ENCODE measurements at places on chromosomes 11 and 22.

DNA sequence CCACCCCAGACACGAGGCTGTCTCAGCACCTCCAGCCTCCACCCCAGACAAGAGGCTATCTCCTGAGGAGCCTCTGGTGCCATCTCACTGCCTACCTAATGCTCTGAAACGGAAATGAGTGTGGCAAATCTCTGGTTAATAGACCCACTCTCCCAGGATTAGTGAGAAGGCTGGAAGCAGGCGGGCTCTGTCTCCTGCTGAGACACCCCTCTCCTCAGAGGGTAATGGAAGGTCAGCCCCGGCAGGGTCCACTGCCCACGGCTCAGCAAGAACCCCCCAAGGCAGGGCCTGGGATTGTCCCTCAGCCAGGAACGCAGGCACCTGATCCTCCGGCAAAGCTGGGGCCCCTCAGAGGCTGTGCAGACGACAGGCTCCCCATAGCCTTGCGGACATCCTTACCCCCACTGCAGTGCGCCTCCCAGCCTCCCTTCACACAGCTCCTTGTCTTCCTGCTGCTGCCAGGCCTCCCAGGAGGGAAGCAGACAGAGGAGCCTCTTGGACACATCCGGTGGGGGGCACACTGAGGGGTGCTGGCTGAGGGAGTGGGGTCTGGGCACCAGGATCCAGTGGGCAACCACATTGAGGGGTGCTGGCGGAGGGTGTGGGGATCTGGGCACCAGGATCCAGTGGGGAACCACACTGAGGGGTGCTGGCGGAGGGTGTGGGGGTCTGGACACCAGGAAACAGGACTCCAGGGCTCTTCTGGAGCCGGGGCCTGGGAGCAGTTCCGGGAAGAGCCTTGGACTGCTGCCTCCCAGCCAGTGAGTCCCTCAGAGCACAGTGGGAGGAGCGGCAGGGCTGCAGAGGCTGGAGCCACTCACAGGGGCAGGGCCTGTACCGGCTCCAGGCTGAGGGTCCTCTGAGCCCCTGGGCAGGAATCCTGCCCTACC, 13.1 kb downstream of the CHID1 start:
- DNase-seq, result no peak

- no peak for DNase-seq
These were observed 40.6 kb downstream of the RELT start for GRCh38 chr11:73416786-73417185.

- DNase-seq, result no peak
These were observed 34.8 kb downstream of the JHY start for GRCh38 chr11:122917311-122917710.

DNA sequence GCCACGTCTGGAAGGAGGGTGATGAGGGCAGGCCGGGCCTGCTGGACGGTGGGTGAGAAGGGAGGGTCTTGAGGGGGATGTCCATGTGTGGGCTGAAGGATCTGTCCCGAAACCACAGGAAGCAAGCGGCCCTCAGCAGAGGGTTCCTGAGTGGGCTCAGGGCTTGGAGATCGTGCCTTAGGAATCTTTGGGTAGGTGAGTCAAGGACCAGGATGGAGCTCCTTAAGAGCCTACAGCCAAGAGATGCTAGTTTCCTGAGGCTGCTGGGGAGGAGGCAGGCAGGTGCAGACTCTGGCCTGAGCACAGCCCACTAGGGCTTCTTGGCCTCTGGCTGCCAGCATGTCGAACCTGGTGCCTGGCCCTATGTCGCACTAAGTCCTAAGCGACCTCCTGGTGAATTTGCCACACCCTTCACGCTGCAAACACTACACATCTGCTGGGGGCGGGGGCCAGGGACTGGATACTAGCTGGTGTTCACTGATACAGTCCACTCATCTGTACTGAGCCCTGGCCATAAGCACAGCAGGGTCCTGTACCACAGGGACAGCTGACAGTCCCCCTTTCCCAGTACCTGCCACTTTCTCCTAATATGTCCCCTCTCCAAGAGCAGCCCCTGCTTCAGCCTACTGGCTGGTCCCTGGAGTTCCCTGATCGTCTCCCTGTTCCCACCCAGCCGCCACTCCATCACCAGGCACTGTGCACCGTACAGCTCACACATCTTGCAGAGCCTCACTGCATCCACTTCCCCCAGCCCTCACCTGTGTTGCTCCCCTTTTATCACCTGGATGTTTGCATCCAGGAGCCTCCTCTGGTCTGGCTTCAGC, 19.5 kb downstream of the GNAZ start:
- no peak for DNase-seq

- DNase-seq, result no peak
These were observed 72.9 kb upstream of the CD44 start for GRCh38 chr11:35066030-35066429.

DNA sequence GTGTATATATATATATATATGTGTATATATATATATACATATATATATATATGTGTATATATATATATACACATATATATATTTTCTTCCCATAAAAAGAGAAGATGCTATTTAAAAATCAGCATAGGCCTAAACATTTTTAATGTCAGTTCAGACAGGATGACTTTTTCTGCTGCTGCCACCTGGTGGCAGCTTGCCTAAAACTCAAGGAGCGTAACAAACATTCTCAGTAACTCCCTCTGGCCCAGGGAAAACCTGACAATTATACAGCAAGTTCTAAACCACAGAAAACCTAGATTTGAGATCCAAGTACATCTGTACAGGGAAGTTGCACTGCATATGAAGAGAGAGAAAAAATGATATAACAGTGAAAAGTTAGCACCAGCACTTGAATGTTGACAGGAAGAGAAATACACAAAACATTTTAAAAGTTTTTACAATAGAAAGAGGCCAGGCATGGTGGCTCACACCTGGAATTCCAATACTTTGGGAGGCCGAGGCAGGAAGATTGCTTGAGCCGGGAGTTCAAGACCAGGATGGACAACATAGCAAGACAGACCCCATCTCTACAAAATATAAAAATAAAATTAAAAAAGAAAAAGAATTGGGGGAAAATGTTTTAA, 16.6 kb downstream of the OR8A1 start:
- DNase-seq, result no peak

DNA sequence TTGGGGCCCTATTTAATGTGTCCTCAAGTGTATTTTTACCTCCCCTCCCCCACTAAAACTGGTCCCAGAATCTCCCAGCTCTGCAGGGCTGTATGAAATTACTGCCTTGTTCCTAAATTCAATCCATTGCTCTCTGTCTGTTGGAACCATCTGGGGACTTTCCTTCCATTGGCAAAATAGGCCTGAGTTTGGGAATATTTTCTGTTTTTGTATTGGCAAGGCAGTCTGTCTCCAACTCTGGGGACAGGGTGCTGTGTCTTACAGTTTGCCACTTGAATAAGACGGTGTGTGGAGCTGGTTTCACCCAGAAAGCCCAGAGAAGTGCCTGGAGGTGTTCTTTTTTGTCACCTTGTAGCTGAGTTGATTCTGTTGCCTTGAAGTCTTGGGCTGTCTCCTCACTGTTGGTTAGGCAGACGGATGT, 1.3 kb downstream of the PACS1 start:
- DNase-seq, result no peak

- DNase-seq, result no peak
These were observed 277.4 kb upstream of the NARS2 start for GRCh38 chr11:78851878-78852586.

- no peak for DNase-seq
These were observed 4.0 kb upstream of the SEC14L2 start for GRCh38 chr22:30392661-30393321.

DNA sequence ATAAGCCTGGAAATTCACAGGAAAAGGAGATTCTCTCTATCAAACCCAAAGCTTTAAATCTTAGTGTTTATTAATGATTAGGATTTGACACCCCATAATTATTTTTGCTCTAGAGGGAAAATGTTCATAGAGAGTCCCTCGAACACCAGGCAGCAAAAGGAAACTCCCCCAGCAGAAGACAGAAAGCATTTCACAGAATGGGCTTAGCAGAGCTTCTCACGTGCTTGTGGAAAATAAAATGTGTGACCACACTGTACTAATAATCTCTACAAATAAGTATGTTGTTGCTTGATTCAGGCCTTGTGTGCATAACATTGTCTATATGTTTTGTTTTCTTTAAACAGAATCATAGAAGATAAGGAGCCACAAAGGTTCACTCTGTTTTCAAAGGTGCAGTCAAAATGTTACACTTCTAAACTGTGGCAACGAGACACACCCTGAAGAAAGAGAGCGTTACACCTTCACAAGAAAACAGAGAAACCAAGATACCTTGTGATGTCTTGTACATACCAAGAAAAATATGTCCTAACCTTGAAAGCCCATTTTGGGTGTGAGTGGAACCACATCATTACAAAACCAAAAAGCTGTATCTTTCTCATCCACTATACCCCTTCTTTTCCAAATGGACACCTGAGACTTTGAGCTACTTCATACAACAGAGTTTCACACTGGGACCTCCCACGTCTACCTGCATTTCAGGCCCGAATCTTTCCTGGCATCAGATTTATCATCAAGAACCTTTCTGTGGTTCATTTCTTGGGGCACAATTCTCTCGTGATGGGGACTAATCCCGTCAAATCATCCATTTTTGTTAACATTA, 282.5 kb downstream of the ETS1 start:
- DNase-seq, result no peak

DNA sequence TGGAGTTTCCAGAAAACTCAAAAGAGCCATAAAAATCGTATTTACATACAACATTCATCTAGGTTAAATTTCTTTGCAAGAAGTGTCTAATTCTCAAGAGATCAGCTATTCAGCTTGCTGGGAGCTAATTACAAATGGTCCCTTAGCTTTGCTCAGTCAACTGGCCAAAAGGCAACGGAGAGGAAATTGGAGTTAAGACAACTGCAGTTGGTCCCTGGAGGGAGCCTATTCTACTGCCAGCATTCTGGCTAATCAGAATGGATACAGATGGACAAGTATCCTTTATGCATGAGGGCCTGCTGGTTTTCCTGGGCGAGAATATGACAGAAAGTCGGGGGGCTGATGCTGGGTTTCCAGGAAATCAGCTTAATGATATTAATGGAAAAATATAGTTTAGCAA, 45.5 kb downstream of the KCNJ1 start:
- no peak for DNase-seq

DNA sequence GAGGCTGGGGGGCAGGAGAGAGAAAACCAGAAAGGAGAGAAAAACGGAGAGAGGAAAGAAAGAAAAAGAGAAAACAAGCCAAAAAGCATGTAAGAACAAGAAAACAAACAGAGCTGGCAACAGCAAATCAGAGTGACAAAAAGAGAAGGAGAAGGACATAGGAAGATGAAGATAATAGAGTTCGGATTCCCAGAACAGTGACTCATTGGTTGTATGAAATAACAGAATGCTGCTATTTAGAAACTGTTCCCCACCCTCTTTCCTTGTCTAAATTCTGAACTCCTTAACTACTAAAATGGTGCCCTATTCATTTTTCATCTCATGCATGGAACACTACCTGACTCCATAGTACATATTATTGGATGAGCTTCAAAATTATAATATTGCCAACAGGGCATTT, 317.4 kb downstream of the C11orf87 start:
- no peak for DNase-seq

Data from thoracic aorta (tissue), 2 donors.